ENCODE measurements at places on chromosomes 4 and X.

- H3K36me3 ChIP-seq: no peaks in the 10 kb centered on the region
- H3K27ac ChIP-seq: no peak overlapping the region
- no peaks in the 10 kb centered on the region for H3K27me3 ChIP-seq
- H3K4me3 ChIP-seq: no peak overlapping the region
These were observed 131.0 kb downstream of the ATXN3L start for GRCh38 chrX:13188731-13189309.

DNA sequence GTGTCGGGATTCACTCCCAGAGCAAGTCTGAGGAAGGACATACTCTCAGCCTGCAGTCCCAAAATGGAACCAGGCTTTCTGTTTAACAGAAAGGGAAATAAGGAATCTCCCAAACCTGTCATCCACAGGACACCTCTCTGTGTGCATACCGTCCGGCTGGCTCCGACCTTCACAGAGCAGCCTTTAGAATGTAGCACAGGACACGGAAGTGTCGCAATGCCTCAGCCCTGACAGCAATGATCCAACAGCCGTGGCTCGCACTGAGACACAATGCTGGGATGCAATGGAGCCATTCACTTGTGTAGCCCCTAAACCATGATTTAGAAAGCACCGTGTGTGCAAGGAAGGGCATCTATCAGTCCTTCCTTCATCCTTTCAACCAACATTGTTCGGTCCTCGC, 15.5 kb upstream of the HELT start:
- peaks cover 4% of the 10 kb centered on the region for H3K27me3 ChIP-seq
- H3K4me3 ChIP-seq: no peak overlapping the region
- no peaks in the 10 kb centered on the region for H3K36me3 ChIP-seq
- DNase-seq: no peak
- no peaks in the 10 kb centered on the region for H3K4me1 ChIP-seq

DNA sequence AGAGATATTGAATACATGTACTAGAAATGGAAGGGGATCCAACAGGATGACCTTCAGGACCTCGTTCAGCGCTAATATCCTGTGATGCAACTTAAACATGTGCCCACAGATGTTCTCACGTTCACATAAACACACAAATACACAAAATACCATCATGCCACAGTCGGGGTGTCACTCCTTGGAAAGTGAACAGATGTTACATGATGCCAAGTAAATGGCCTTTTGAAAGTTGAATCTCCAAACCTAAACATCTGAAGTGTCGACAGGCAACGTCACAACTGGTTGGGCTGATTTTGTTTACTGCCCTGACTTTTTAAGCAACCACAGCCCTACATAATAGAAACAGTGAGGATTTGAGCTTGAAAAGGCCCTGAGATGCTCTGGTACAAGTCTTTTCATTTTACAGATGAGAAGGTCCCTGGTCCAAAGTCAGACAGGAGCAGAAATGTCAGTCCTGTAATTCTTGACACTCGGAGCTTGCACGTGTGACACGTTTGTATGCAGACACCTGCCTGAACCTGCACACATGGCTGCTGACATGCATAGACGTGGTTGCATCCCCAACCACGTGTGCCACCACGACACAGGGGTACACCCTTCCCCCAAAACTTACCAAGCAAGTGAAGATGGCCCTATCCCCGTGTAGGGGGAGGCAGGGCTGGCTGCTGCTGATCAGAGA, 23.5 kb upstream of the BCORL1 start:
- H3K4me1 ChIP-seq: peaks cover 28% of the 10 kb centered on the region
- H3K36me3 ChIP-seq: no peaks in the 10 kb centered on the region
- DNase-seq: no peak
- no peaks in the 10 kb centered on the region for H3K27me3 ChIP-seq

GRCh38 chr4:129403848-129404247, 307.9 kb downstream of the C4orf33 start:
- no peaks in the 10 kb centered on the region for H3K27me3 ChIP-seq
- H3K36me3 ChIP-seq: no peaks in the 10 kb centered on the region
- H3K4me1 ChIP-seq: no peaks in the 10 kb centered on the region
- no peak overlapping the region for H3K27ac ChIP-seq
- H3K4me3 ChIP-seq: no peak overlapping the region

- no peak for DNase-seq
- H3K36me3 ChIP-seq: no peaks in the 10 kb centered on the region
- H3K4me3 ChIP-seq: no peak overlapping the region
- H3K27me3 ChIP-seq: no peaks in the 10 kb centered on the region
These were observed 40.5 kb downstream of the MID1IP1 start for GRCh38 chrX:38841750-38842149.

GRCh38 chr4:121070274-121070673, 2.1 kb downstream of the NDNF start:
- H3K36me3 ChIP-seq: no peaks in the 10 kb centered on the region
- no peak overlapping the region for H3K27ac ChIP-seq
- no peak for DNase-seq
- H3K4me3 ChIP-seq: no peak overlapping the region
- no peaks in the 10 kb centered on the region for H3K4me1 ChIP-seq

All from common myeloid progenitor, CD34-positive (primary cell).